ENCODE measurements at places on chromosomes 4 and X.

DNA sequence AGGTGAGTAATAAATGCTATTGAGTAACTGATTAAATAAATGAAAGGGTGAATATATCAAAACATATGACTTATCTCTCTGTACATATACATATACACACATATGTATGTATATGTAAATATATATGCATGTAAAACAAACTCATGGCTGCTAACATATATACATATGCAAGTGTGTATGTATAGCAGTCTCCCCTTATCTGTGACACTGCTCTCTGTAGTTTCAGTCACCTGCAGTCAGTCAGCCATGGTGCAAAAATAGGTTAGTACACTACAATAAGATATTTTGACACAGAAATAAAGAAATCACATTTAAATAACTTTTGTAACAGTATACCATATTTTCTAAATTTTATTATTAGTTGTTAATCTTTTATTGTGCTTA lies 467.4 kb downstream of the EPHA5 start:
- DNase-seq, result no peak

DNA sequence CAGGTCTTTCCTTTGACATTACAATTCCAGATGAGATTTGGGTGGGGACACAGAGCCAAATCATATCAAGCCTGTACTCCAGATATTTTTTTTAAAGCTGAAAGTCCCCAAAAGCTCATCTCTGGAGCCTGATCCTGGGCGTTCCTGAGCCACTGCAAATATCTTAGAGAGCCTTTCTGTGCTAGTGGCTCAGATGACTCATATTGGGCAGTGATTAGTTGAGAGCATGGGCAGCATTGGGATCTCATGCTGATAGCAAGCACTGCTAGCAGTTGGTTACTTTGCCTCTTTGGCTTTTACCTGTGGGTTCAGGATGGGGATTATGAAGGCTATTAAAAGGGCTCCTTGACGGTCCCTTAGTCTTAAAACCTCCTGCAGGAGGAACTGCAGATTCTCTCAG lies 51.4 kb upstream of the SCRG1 start:
- DNase-seq, result peak; percentile 19

- no peak for DNase-seq
Measured at GRCh38 chrX:257681-258289, 23.4 kb upstream of the PLCXD1 start.

- peak; percentile 69 for DNase-seq
Measured at GRCh38 chr4:112099701-112100297, 45.5 kb upstream of the FAM241A start.

DNA sequence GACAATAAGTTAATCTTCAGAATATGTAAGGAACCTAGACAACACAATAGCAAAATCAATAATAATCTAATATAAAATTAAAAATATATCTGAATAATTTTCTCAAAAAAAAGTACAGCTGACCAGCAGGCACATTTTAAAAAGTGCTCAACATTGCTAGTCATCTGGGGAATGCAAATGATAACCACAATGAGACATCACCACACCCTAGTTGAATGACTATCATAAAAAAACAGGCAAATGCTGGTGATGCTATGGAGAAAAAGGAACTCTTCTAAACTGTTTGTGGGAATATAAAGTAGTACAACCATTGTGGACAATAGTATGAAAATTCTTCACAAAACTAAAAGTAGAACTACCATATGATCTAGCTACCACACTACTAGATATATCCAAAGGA lies 956.9 kb upstream of the NDST4 start:
- no peak for DNase-seq

GRCh38 chrX:104310090-104310489 lies 55.4 kb upstream of the ESX1 start:
- DNase-seq, result peak; percentile 19

DNA sequence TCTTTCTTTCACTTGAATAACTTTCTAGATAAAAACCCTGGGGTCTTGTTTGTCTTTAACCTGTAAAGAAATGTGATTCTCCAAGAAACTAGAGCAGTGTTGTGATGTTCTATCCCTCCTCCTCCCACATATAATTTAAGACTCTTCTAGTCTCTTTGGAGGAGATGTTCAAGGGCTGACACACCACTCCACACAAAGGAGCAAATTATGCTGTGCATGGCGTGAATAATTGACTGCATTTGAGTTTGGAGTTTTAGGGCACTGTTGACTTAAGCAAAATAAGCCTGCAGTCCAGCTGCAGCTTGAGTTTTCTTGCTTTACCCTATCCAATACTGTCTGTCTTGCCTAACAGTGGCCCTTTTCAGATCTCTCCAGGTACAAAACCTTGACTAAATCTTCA lies 119.7 kb downstream of the CHRDL1 start:
- no peak for DNase-seq
